ENCODE measurements at places on chromosomes 7 and 10.

DNA sequence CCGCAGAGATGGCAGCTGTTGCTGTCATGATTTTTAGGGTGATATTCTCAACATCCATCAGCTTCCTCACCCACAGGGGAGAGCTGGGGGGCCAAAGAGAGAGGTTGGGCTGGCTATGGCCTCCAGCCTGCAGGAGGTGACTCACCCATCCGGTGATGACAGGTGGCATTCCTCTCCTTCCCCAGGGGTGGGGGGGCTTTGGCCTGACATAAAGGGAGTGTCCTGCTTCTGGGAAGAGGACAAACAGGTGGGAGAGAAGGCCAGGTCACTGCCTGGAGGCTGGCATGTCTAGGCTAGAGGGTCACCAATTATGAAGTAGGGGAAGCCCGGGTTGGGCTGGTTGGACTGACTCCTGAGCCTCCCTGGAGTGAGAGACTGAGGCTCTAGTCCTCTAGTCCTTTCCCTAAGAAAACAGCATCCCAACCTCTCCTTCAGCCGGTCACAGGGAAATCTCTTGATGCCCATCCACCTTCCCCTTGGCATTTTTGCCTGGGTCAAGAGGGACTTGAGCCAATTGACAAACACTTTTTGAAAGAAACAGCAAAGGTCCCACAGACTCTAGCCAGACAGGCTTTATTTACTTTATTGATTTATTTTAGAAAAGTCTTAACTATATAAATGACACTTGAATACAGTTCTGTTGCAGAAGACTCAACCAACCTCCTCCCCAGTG lies 79.8 kb upstream of the ZNF716 start:
- DNase-seq, result no peak

- DNase-seq, result no peak
Observed at GRCh38 chr7:87144173-87144657, 8.0 kb upstream of the DMTF1 start.

DNA sequence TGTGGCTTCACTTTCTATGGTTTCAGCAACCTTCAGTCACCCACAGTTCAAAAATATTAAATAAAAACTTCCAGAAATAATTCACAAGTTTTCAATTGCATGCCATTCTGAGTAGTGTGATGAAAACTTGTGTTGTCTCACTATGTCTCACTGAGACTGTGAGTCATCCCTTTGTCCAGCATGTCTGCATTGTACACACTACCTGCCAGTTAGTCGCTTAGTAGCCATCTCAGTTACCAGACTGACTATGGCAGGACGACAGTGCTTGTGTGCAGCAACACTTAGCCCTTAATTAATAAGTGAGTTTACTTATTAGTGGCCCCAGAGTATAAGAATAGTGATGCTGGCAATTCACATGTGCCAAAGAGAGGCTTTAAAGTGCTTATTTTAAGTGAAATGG lies 22.5 kb downstream of the CCDC186 start:
- DNase-seq, result no peak

DNA sequence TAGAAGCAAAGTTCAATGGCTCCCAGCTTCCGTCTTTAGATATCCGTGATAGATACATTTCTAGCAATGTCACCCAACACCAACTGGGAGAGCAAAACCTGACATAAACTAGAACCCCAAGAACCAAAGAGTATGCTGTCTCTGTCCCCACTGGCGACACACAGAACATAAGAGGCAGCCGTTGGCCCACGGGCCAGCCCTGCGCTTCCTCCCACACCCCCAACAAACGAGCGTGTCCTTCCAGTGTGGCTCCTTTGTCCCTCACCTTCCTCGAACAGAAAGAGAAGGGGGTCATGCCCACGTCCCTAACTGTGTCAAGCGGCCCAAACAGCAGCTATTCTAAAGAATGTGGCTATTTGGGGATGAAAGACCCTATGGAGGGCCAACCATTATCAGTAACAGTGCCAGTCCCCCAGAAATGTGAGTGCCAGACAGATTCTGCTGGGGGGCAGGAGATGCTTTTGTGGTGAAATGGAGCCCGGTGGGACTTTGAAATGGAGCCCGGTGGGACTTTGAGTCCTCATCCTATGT lies 171.9 kb downstream of the USP6NL start:
- no peak for DNase-seq

DNA sequence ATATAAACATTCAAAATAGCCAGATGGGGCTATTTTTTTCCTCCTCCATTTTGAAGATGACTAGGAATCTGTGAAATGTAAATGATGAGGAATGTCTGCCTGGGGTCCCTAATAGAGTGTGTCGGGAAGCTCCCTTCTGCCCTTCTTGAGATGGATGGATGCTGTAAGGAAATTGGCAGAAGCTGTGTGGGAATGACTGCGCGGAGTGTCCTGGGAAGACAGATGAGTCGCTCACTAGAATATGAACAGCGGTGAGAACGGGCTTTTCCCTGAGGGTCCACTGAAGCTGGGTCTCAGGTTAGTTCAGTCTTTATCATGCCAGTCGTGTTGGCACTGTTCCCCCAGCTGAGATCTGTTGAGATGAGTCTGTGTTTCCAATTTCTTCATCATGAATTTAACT lies 75.1 kb upstream of the PLPP4 start:
- no peak for DNase-seq

DNA sequence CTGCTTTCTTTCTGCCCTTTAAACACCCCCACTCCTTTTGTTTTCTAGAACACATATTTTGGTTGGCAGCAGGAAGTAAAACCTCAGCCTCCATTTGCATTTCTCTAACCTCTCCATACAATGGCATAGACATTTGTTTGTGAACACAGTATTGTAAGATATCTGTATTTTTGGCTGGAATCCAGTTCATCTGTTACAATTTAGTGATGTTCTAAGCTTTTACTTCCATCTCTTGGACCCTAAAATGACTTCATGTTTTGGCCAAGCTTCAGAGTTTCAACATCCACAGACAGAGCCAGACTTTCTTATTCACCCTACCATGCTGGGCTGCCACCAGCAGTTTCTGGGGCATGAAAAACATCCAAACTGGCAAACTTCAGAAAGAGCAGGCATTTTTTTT lies 21.1 kb upstream of the AUTS2 start:
- no peak for DNase-seq

DNA sequence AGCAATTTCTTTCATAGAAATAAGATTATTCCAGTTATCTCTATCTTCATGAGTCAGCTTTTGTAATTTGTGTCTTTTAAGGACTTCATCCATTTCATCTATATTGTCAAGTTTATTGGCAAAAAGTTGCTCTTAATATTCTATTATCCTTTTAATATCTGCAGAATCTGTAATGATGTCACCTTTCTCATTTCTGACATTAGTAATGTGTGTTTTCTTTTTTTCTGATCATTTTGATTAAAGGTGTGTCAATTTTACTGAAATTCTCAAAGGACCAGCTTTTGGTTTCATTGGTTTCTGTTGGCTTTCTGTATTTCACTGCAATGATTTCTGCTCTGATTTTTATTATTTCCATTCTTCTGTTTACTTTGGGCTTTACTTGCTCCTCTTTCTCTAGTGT lies 17.9 kb upstream of the OR2AE1 start:
- no peak for DNase-seq

- no peak for DNase-seq
Observed at GRCh38 chr10:31018962-31019361, 12.7 kb downstream of the ZNF438 start.

- no peak for DNase-seq
Observed at GRCh38 chr10:14588084-14588937, 186.4 kb downstream of the FAM107B start.

DNA sequence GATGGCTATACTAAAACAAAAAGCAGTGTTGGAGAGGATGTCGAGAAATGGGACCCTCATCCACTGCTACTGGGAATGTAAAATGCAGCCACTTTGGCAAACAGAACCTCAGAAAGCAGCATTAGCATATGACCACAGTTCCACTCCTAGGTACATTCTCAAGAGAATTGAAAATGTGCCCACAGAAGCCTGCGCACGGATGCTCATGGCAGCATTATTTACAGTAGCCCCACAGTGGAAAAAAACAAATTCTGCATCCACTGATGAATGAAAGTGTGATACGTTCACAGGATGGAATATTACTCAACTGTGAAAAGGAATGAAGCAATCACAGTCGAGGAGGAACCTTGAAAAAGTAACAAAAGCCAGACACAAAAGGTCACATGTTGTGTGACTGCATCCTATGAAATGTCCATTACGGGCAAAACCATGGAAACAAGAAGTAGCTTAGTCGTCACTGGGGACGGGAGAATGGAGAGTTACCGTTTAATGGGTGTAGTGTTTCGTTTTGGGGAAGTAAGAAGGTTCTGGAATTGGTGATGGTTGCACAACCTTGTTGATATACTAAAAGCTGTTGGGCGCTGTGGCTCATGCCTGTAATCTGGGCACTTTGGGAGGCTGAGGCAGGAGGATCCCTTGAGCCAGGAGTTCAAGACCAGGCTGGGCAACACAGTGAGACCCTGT lies 2.5 kb upstream of the UPK3B start:
- no peak for DNase-seq

DNA sequence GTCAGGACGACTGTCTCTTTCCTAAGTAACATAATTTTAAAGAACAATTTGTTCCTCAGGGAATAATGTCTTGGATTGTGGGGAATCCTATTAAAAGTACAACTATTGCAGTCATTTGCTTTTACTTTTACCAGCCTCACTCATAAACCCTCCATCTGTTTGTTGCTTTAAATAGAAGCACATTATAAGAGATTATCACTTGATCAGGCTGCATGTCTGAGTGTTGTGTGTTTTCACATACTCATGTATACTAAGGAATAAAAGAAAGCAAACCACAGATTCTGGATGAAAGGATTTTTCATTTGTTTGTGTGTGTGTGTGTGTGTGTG lies 1077.8 kb downstream of the KCNMA1 start:
- DNase-seq, result no peak

GRCh38 chr7:155358066-155358947 lies 60.6 kb downstream of the INSIG1 start:
- no peak for DNase-seq

DNA sequence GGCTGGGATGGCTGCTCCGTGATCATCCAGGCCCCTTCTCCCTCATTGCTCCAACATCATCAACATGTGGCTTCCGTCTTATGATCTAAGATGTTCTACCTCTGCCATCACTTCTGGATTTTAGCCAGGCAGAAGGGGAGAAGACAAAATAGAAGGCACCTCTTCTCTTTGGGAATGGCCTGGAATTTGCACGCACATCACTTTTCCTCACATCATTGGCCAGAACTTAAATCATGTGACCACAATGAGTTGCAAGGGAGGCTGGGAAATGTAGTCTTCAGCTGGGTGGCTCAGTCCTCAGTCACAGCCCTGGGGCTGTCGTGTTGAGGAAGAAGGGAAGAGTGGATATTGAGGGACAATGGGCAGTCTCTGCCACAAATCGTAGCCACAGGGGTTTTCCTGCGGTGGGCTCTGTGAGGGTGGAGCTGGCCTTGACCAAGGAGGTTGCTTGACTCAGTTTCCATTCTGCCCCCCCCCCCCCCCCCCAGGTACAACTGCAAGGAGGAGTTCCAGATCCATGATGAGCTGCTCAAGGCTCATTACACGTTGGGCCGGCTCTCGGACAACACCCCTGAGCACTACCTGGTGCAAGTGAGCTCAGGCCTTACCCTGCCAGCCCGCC lies 50.3 kb downstream of the PALD1 start:
- DNase-seq, result no peak

- DNase-seq, result no peak
Observed at GRCh38 chr7:149816794-149817193, 21.4 kb upstream of the ZNF862 start.

All from Peyer's patch (tissue), 4 donors.